HepG2 (cell line): ENCODE measurements at places on chromosomes 5 and 9. TPM values are rescaled to one million over a fixed set of nuclear protein-coding genes. Genes with fewer than 3 reads are reported as not detected.

Gene SH3TC2
- 0.71 and 0.94 TPM in 2 replicates for total RNA-seq

Gene SLC36A3
- not detected in 2 replicates for total RNA-seq

Gene ALDH7A1
- total RNA-seq, result 69.0 and 132 TPM in 2 replicates

Gene TRIM23
- total RNA-seq, result 11.4 and 14.7 TPM in 2 replicates

Gene FUT7
- not detected in 2 replicates for total RNA-seq

Gene GMCL2
- total RNA-seq, result not detected in 2 replicates

Gene ODF2
- total RNA-seq, result 28.3 and 31.3 TPM in 2 replicates

Gene ARHGEF37
- total RNA-seq, result 0.27 TPM in 1 of 2 replicates, not detected in the other

Gene MCC
- 2.4 and 3.0 TPM in 2 replicates for total RNA-seq

Gene TUSC1
- total RNA-seq, result not detected in 2 replicates

Gene RGS7BP
- total RNA-seq, result not detected in 2 replicates

Gene LRRC19
- not detected in 2 replicates for total RNA-seq

Gene LHX3
- total RNA-seq, result not detected in 2 replicates
